ENCODE measurements at places on chromosomes 2 and 18. TPM values are rescaled to one million over a fixed set of nuclear protein-coding genes. Genes with fewer than 3 reads are reported as not detected.

KIF1A gene
- total RNA-seq, result not detected

RBM43 gene
- 3.7 TPM for total RNA-seq

NTSR2 gene
- not detected for total RNA-seq

SLC5A7 gene
- not detected for total RNA-seq

GPR45 gene
- total RNA-seq, result not detected

C2orf78 gene
- not detected for total RNA-seq

GNAL gene
- total RNA-seq, result 2.2 TPM

POTEJ gene
- total RNA-seq, result not detected

EVX2 gene
- not detected for total RNA-seq

SLC16A14 gene
- under 0.01 TPM for total RNA-seq

LYPD1 gene
- not detected for total RNA-seq

All from subcutaneous preadipocyte (primary cell).